Astrocyte (in vitro differentiated cells and primary cell): ENCODE measurements at places on chromosomes 12 and 14. TPM values are rescaled to one million over a fixed set of nuclear protein-coding genes. Genes with fewer than 3 reads are reported as not detected.

DNA sequence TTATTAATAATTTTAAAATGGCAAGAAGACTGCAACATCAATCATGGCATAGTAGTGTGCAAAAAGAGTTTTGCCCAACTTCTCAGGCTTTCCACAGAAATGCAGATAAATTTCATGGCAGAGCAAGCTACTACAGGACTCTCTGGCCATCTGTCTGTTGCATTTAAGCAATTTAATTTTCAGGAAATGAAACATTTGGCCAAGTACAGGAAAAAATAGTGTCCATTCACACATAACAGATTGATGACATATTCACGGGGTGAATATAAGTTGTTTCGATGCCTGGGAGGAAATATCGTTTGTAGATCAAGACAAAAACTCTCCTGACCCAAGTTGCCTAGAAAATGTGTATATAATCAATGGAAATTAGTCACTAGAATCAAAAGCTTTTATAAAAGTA is 324.0 kb downstream of the PRKD1 start:
- no peak for DNase-seq

Gene PMCH
- total RNA-seq = not detected in 2 replicates

Gene KLHL33
- total RNA-seq = 0.07 TPM in 1 of 2 replicates, not detected in the other

Gene SLC24A4
- not detected in 2 replicates for total RNA-seq
